Activated T-helper 1 cell treated with anti-CD3 and anti-CD28 coated beads, Interleukin-2, amount 50 U/mL, for 16 hours (primary cell): ENCODE measurements at places on chromosomes 4 and X.
A peak's percentile ranks its signal among the peaks of the same experiment; 100 is the strongest.

- peak; percentile 72 for DNase-seq
Measured at GRCh38 chr4:77156912-77157858, at the start of gene CCNG2. Gene CCNG2 (plus strand): TSS chr4:77157207. CDS start chr4:77158533, 1,326 bp downstream.

DNA sequence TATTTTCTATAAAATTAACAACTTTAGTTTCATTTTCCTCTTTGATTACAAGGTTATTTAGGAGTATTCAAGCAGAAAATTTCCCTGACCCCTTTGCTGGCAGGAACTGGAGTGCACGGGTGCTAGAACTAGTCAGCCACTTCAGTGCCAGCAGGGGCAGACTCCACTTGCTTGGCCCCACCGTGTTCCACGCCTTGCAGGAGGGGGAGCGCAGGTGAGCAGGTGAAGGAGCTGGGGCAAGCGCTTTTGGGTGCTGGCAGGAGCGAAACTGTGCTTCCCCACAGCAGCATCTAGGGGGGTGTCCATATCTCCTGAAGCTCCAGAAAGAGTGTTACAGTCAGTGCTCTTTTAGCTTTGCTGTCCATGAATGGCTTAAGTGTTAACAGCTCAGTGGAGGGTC is 45.5 kb downstream of the MID2 start:
- DNase-seq = no peak

DNA sequence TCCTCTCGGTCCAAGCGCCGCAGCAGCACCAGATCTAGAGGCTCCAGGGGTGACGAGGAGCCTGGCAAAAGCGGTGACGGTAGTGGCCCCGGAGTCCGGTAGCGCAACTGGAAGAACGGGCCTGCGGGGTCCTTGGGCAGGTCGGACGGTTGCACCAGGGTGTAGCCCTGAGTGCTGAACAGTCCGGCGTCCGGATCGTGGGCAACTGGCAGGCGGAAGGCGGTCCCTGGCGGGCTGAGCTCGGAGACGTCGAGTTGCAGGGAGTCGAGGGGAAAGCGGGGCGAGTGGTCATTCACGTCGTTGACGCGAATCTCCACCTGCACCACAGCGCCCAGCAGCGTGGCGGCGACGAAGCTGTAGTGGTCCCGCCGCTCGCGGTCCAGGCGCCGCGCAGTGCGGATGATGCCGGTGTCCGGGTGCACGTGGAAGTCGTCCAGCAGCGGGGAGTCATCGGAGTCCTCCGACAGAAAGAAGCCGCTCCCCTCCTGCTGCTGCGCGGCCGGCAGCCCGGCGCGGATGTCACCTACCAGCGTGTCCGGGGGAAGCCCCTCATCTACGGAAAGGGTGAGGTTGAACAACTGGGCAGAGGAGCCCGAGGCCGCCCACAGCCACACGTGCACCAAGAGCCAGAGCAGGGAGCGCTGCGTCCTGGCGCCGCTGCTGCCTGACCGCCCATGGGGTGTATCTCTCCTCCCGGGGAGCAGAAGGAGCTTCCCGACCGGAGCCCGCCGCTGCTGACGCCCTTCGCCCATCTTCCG is 837 bp downstream of the DCHS2 start:
- DNase-seq = no peak

GRCh38 chrX:136268051-136269048 is 17.1 kb upstream of the MAP7D3 start:
- DNase-seq = no peak

DNA sequence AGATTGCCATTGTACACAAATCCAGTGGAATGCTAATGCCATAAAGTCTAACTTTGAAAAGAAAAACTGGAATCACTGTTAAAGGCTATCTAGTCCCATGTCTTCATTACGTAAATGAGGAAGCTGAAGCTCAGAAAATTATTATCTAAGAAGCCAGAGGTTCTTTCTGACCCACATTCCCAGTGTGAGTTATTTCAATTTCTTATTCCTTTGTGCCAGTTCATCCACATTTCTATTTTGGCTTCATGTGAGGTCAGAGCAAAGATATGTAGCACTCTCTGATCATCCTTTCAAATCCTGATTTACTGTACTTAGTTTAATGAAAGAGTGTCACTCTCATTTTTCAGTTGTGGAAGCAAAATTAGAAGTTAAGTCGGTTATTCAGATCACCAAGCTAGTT is 24.6 kb upstream of the NWD2 start:
- no peak for DNase-seq
